T-helper 17 cell (primary cell): ENCODE measurements at places on chromosomes 2 and 18. TPM values are rescaled to one million over a fixed set of nuclear protein-coding genes. Genes with fewer than 3 reads are reported as not detected.

DNA sequence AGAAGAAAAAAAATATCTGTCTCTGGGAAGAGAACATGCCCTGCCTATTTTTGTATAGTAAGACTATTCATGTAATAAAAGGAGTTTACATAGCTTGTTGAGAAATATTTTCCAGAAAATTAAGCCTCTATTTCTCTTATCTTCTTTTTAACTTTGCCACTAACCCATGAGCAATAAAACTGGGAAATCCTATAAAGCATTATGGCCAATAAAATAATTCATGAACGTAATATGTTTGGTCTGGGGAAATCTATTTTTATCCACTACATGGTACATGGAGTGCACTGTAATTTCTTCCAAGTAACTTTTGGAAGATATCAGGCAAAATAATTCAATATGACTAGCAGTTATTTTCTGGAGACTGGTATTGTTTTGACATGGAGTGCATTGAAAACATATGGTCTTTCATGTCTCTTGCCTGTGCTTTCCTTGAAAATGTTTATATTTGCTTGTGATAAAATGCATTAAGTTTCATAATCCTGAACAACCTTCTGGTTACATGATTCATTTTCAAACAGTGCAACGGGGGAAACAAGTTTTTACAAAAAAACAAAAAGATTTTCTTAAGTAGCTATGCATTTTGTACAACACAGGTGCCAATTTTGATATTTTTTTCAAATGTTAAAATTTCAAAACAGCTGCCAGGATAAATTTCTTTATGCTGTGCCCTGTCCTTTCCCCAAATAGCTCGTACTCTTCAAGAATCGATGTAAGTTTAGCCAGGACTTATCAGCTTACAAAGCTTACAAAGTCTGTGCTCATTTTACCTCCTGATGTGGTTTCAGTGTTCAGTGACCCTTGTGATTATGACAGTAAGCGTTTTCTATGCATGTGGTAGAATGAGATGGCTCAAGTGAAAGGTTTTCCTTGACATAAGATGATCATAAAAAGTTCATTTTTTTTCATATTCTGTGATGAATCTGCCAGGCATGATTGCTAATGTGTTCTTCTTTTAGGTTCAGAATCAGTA lies 194.5 kb downstream of the UBE2E3 start:
- H3K36me3 ChIP-seq = peaks cover 4% of the 10 kb centered on the region
- H3K27ac ChIP-seq = peak overlapping the region; percentile 2
- H3K27me3 ChIP-seq = no peaks in the 10 kb centered on the region

GRCh38 chr2:148416248-148416647 lies 228.3 kb upstream of the EPC2 start:
- H3K27me3 ChIP-seq = no peaks in the 10 kb centered on the region
- no peak overlapping the region for H3K4me3 ChIP-seq
- DNase-seq = no peak

- no peak for DNase-seq
- H3K27ac ChIP-seq = no peak overlapping the region
- H3K4me3 ChIP-seq = no peak overlapping the region
- H3K36me3 ChIP-seq = no peaks in the 10 kb centered on the region
- H3K4me1 ChIP-seq = no peaks in the 10 kb centered on the region
- no peaks in the 10 kb centered on the region for H3K27me3 ChIP-seq
Measured at GRCh38 chr2:76793647-76794334, 728.4 kb downstream of the LRRTM4 start.

GRCh38 chr18:35106845-35107148 lies 65.6 kb downstream of the MAPRE2 start:
- DNase-seq = no peak
- H3K36me3 ChIP-seq = peaks cover 2% of the 10 kb centered on the region
- no peak overlapping the region for H3K4me3 ChIP-seq
- peaks cover 32% of the 10 kb centered on the region for H3K4me1 ChIP-seq
- H3K27ac ChIP-seq = no peak overlapping the region

- H3K4me3 ChIP-seq = no peak overlapping the region
- peaks cover 15% of the 10 kb centered on the region for H3K27me3 ChIP-seq
- H3K27ac ChIP-seq = no peak overlapping the region
Measured at GRCh38 chr2:15645720-15646385, 54.2 kb downstream of the DDX1 start.

- H3K4me3 ChIP-seq = no peak overlapping the region
- no peak for DNase-seq
- no peak overlapping the region for H3K27ac ChIP-seq
- no peaks in the 10 kb centered on the region for H3K27me3 ChIP-seq
- peaks cover 2% of the 10 kb centered on the region for H3K36me3 ChIP-seq
Measured at GRCh38 chr18:62832282-62832681, 116.9 kb downstream of the PHLPP1 start.

DNA sequence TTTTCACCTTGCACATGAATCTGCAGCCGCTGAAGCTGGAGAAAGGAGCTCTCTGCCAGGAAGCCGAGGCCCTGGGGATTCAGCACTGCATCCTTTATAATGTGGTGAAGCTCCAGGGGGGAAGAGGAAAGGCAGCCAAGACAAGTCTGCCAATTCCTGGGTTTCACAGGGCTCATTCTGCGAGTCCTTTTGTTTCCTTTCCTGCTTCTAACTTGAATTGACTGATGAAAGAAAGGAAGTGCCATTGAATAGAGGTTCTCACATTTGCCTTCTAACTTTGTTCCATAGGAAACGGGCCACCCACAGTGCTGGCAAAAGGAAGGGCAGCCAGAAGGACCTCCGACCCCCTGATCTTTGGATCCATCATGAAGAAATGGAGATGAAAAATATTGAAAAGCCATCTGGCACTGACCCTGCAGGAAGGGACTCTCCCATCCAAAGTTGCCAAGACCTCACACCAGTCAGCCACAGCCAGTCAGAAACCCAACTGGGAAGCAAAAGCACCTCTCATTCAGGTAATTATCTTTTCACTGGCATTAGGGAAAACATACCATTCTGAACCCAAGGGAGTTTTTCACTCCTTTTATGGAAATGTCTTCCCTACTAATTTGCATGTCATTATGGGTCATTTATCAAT lies 765.4 kb downstream of the MBD2 start:
- H3K4me1 ChIP-seq = no peaks in the 10 kb centered on the region
- no peaks in the 10 kb centered on the region for H3K27me3 ChIP-seq
- no peaks in the 10 kb centered on the region for H3K36me3 ChIP-seq
- no peak overlapping the region for H3K4me3 ChIP-seq
- H3K27ac ChIP-seq = no peak overlapping the region
- no peak for DNase-seq

DNA sequence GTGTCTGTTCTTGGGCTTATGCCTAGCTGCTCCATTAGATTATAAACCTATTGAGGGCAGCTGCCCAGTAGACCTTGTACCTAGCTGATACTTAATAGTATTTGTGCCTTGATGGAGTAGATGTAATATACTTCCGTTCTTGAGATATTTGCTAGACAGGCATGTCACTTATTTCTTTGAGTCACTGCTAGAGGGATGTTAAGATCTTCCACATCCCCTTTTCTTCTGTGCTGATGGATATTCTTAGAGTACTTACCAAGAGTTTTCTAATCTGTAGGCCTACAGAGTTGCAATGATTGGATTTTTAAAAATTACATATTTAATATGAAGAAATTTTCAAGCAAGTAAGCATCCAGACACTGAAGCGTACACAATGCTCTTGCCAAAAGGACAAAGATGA lies 226.7 kb downstream of the TPGS2 start:
- no peak for DNase-seq
- H3K4me3 ChIP-seq = no peak overlapping the region
- no peaks in the 10 kb centered on the region for H3K4me1 ChIP-seq
- H3K36me3 ChIP-seq = no peaks in the 10 kb centered on the region
- H3K27ac ChIP-seq = no peak overlapping the region

GRCh38 chr18:55866886-55867285 lies 278.9 kb upstream of the TCF4 start:
- no peaks in the 10 kb centered on the region for H3K36me3 ChIP-seq
- no peaks in the 10 kb centered on the region for H3K4me1 ChIP-seq
- no peak overlapping the region for H3K4me3 ChIP-seq
- H3K27ac ChIP-seq = no peak overlapping the region

- no peak for DNase-seq
- H3K27ac ChIP-seq = no peak overlapping the region
- H3K4me3 ChIP-seq = no peak overlapping the region
- H3K4me1 ChIP-seq = peaks cover 2% of the 10 kb centered on the region
- peaks cover 12% of the 10 kb centered on the region for H3K27me3 ChIP-seq
- H3K36me3 ChIP-seq = no peaks in the 10 kb centered on the region
Measured at GRCh38 chr18:62372156-62372555, 47.0 kb downstream of the TNFRSF11A start.

DNA sequence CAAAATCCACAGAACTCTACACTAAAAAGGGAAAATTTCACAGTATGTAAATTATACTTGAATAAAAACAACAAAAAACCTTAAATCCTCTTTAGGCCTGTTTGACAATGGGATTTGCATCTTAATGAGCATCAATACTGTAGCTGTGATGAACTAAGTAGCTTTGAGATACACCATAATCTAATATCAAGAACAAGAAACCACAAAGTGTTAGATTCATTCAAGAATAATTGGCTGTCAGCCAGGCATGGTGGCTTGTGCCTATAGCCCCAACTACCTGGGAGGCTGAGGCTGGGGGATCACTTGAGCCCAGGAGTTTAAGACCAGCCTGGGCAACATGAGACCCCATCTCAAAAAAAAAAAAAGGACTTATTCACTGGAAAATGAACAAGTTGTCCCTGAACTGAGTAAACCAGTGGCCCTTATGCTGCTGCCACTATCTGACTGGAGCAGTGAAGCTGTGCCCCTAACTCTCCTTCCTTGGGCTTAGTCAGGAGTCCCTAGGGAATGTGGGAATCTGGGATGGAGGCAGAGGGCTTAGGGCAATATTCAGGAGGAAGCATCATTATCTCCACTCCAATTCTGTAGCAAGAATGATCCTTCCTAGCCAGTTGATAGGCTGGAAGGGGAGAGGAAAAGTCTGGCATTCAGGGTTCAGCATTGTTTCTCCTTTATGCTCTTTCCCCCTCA lies 88.5 kb downstream of the PRKCE start:
- DNase-seq = no peak
- H3K4me1 ChIP-seq = peaks cover 30% of the 10 kb centered on the region
- H3K36me3 ChIP-seq = peaks cover 11% of the 10 kb centered on the region
- H3K27ac ChIP-seq = no peak overlapping the region
- H3K27me3 ChIP-seq = no peaks in the 10 kb centered on the region

DNA sequence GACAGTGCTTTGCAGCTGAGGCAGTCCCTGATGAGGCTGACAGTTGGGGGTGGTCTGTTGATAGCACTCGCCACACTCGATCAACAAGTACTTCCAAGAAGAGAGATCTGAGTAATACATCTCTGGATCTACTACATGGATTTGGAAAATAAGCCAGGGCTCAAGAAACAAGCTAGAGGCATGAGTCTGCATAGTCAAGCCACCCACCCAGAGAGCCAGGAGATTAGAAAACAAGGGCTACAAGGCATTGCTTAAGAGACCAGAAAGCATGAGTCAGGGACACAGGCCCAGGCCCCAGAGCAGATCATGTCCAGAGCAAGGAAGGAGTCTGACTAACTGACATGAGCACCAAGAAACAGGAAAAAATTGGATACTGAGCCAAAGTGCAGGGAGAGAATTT lies 196.9 kb upstream of the CWC22 start:
- no peak for DNase-seq
- H3K4me1 ChIP-seq = no peaks in the 10 kb centered on the region
- no peak overlapping the region for H3K4me3 ChIP-seq
- no peaks in the 10 kb centered on the region for H3K36me3 ChIP-seq

GRCh38 chr18:45962866-45963265 lies 4.3 kb downstream of the EPG5 start:
- peaks cover 61% of the 10 kb centered on the region for H3K4me1 ChIP-seq
- H3K27ac ChIP-seq = peak overlapping the region; percentile 98
- H3K27me3 ChIP-seq = no peaks in the 10 kb centered on the region
- peak; percentile 13 for DNase-seq

DNA sequence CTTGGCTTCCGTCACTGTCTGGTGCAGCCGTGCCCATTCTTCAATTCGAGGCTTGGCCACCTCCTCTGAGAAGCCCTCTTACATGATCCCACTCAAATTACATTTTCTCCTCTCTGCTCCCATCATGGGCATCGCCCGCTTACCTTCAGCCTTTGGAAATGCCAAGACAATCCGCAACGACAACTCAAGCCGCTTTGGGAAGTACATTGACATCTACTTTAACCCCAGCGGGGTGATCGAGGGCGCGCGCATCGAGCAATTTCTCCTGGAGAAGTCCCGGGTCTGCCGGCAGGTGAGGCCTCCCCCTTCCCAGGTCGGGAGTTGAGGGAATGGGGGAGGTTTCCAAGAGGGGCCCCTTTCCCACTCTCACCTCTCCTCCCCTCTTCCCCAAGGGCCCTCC lies 38.3 kb downstream of the MYO7B start:
- DNase-seq = no peak
- H3K27ac ChIP-seq = no peak overlapping the region
- H3K4me3 ChIP-seq = no peak overlapping the region
- H3K27me3 ChIP-seq = peaks cover 31% of the 10 kb centered on the region
- H3K4me1 ChIP-seq = peaks cover 9% of the 10 kb centered on the region

DNA sequence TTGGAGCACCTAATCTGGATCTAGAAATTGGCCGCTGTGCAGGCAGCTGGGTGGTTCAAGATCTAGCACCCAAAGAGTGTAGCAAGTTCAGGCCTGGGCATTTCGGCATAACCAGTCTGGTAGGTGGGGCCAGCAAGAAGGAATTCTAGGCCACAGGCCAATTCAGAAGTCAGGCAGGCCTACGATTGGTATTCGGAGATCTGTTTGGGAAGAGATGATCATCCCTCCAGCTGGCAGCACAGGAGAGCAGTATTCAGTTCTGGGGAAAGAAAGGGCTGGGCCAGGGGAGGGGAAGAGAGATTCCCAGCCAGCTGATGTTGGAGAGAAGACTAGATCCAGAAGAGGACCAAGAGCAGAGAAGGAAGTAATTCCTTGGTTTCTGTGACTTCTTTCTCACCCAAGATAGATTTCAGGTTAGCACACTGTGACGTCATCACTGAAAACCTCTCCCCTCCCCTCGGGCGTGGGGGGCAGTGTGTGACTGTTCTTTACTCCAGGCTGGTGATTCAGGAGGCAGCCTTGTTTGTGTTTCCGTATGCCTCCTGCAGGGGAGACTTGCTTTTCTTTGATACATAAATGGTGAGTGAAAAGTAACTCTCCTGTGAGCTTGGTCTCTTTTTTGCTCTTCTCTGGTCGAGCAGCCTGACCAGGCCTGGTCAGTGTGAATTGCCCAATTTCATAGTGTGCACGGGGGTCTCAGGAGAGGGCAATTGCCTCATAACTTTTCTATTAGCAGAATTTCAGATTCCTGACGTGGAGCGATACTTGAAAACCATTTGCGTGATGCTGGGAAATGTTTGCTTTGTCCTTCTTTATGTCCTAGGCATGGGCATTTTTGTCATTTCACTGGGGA lies 61.1 kb downstream of the MEIS1 start:
- H3K4me1 ChIP-seq = no peaks in the 10 kb centered on the region
- H3K36me3 ChIP-seq = no peaks in the 10 kb centered on the region
- no peak overlapping the region for H3K27ac ChIP-seq
- no peak for DNase-seq
- no peak overlapping the region for H3K4me3 ChIP-seq

The LBX2 gene
- total RNA-seq = not detected

The IL18R1 gene
- 17.4 TPM for total RNA-seq

The VWA3B gene
- not detected for total RNA-seq

The CNDP1 gene
- total RNA-seq = 0.23 TPM
